Lung microvascular endothelial cell (primary cell): ENCODE measurements at places on chromosomes 1 and 21.

DNA sequence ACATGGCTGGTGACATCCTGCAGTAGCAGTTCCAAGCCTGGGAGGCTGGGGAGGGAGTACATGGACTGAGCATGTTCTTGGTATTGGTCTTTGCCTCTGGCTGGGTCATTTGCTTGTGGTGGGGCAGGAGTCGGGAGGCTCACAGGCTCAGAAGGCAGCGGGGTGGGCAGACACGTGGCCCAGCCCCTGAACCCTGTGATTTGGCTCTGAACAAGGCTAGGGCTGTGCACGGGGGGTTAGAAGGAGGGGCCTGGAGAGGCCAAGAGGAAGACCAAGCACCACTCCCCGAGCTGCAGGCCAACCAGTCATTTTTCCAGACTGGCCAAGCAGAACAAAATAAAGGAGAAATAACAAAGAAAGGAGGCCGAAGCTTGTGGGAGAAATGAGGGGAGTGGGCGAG lies 9.7 kb upstream of the PRELP start:
- DNase-seq: no peak

- DNase-seq: peak; percentile 40
Measured at GRCh38 chr1:12518931-12519692, 98.9 kb downstream of the DHRS3 start.

GRCh38 chr1:150111670-150112069 lies 38.0 kb upstream of the PLEKHO1 start:
- DNase-seq: no peak

DNA sequence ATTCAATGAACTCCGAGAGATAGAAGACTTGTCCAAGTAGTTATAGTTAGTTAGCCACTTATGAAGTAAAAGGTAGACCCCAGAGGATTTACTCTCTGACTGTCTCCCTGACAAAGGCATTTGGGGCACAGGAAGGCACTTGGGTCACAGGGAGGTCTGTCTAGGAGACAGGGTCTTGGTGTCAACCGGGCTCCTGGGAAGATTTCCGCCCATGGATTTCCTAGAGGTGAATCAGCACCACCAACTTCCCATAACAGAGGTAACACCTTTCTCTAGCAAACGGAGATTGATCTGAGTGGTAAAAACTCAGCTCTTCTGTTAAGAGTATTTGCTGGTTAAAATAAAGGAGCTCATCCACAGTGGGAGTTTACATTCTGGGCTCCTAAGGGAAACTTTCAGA lies 16.4 kb downstream of the CCN1 start:
- peak; percentile 39 for DNase-seq

- no peak for DNase-seq
Measured at GRCh38 chr1:151324390-151324930, 2.8 kb downstream of the PI4KB start.

- no peak for DNase-seq
Measured at GRCh38 chr1:32073299-32074229, 825 bp downstream of the TMEM39B start.

- no peak for DNase-seq
Measured at GRCh38 chr1:91803847-91804545, 82.0 kb downstream of the TGFBR3 start.

DNA sequence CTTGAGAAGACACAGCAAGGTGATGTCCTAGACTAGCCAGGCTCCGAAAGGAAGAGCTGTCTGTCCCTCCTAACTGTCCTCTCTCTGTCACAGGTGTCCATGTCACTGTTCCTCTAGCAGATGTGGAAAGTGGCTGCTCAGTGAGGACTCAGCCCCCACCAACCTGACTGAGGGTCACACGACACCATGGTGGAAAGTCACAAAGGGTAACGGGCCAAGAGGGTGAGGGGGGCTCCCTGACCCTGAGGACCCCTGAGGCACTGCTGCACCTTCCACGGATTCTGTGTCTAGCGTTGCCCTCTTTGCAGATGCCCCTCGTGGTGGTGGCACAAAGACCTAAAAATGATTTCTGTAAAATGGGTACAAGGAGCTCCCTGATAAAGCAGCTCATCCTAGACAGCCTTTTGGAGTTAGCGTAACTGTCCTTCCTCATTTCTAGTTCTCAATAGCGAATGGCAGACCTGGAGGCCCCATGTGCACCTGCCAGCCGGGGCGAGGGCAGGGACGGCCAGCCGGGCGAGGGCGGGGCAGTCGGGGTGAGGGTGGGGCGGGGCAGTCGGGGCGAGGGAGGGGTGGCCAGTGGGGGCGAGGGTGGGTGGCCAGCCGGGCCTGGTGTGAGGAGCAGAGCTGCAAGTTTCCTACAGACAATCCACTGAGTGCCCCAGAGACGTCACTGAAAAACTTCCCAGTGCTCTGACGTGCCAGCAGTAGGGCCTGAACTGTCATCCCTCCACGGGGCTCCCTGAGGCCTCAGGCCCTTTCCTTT lies 23.4 kb downstream of the POFUT2 start:
- DNase-seq: no peak

DNA sequence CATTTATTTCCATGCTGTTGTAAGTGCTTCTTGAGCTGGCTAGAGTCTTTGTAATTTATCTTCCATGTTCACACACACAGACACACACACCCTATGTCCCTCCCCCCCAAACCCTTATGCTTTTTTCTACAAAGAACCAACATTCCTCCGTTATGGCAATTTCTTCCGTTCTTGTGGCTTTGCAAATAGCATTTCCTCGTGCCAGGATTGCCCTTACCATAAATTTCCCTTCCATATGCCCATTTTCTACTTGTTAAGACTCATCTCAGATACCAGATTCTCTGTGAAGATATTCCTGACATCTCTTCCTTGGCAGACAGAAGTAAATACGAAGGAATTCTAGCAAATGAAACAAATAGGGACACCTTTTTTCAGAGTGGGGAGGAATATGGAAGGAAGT lies 26.0 kb downstream of the RALGPS2 start:
- no peak for DNase-seq

DNA sequence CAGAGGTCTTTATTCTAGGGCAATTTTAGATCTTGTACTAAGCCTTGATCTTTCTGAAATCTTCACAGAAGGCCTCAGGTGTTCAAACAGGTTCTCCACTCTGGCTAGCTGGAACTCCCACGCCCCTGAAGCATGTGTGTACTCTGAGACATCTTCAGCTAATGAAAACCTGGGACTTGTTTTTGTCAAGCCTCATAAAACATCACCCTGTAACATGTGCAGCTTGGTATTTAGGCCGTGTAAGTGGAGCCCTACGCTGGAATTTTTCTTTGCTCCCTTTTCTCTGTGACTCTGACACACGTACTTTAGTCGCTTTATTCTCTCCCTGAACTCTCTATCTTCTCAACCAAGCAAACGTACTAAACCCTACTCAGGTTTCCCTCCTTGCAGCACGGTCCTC lies 701.9 kb upstream of the ZP4 start:
- DNase-seq: no peak

- no peak for DNase-seq
Measured at GRCh38 chr1:110133436-110133835, 16.9 kb upstream of the SLC6A17 start.

DNA sequence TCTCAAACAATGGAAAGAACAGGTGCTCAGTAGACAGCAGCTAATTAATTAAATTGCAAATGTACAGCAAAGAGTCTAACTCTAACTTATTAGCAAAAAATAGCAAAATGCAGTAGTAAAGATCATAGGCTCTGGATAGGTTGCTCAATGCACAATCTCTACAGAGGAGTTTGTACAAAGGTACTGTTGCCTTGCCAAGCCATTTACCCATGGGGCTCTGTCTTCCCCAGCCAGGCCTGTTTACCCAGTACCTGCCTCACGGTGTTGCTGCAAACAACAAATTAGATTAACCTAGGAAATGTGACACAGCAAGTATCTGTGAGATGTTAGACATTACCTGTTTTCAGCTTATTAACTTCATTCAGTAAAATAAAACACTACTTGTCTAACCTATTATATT lies 222.0 kb downstream of the DENND1B start:
- no peak for DNase-seq

GRCh38 chr1:202569393-202570322 lies 140.6 kb downstream of the SYT2 start:
- DNase-seq: no peak

- no peak for DNase-seq
Measured at GRCh38 chr1:205518661-205519540, 14.4 kb downstream of the CDK18 start.

- no peak for DNase-seq
Measured at GRCh38 chr1:228440761-228441500, 24.3 kb upstream of the TRIM17 start.

GRCh38 chr1:234772345-234773147 lies 162.6 kb upstream of the IRF2BP2 start:
- DNase-seq: peak; percentile 48

DNA sequence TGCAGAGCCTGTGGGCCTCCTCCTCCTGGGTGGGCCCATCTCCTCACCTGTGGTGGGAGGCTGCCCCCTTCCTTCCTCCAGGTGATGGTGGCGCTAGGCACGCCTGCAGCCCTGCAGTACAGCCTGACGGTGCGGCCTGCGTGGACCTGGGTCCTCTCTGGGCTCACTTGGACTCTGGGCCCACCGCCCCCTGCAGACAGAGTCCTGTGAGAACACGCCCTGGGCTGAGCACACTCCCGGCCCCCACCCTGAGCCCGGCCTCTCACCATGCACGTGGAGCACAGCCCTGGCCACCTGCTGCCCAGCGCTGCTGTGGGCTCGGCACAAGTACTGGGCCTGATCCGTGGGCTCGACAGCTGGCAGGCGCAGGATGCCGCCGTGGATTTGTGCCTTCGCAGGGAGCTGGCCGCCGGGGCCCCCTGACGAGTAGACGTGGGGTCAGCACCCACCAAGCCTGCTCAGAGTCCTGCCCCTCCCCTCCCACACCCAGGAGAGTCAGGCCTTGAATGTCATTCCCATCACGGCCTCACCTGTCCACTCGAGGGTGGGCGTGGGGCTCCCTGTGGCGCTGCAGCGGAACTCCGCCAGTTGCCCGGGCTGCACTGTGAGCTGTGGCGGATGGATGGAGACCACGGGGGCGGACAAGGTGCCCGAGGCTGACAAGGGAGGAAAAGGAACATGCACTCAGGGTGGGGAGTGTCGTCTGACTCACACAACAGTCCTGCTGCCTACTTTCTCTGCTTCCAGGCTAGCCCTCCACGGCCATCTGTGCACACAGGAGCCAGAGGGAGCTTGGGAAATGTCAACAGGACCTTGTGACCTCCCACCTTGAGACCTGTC lies 43.4 kb downstream of the LDLRAD2 start:
- no peak for DNase-seq

DNA sequence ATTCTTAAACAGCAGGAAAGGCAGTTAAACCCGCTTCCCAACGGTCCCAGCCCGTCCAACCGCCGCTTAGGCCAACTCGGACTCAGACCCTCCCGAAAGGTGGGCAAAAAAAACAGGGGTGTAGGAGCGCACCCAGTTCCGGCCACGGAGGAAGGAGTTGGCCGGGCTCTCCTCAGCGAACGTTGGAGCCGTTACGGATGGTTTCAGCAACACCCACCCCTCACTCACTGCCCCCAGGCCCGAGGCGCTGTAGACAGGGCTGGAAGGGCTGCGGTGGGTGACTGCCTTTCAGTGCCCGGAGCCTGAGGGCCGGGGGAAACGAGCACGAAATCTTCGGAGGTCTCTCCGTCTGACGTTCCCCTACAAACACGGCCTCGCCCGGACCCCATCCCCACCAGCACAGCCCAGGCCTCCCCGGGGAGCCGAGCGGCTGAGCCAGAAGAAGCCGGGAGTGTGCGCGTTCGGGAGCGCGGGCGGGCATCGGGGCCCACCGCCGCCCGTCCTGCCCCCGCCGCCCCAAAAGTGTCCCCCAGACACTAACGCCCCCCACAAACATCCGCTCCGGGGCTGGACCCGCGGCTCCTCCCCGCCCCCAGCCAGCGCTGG lies 1.3 kb downstream of the KDM5B start:
- peak; percentile 19 for DNase-seq

DNA sequence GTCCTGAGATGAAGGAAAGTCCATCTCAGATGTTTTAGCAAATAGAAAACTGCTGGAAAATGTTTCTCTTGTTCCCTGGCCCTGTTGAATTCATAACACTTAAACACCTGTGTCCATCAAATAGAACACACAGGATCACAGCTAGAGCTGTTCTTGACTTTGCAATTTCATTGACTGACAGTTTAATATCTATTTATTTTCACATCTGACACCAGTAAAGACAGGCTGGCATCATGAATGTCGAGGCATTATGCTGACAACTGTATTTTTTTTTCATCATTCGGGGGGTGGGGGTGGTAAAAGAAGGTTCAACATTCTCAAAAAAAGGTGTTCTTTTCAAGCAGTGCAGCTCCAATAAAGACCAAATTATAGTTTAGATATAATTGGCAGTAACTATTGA lies 591.2 kb upstream of the PTBP2 start:
- no peak for DNase-seq

DNA sequence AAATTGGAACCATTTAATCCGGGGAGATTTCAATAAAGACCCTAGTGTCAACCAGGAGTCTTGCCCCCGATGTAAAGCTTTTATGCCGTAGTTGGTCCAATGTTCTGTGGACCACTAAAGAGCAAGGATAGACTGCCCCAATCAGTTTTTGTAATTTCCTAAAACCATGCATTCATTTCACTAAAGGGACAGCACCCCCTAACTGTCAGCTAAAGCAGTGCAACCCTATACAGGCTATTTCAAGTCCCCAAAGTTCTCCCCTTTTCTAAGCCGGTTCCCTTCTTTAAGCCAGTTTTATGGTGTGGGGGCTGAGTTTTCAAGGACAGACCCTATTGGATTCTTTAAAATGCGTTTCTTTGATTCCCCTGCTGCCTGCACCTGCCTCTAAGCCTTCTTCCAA lies 12.7 kb upstream of the PDPN start:
- no peak for DNase-seq

DNA sequence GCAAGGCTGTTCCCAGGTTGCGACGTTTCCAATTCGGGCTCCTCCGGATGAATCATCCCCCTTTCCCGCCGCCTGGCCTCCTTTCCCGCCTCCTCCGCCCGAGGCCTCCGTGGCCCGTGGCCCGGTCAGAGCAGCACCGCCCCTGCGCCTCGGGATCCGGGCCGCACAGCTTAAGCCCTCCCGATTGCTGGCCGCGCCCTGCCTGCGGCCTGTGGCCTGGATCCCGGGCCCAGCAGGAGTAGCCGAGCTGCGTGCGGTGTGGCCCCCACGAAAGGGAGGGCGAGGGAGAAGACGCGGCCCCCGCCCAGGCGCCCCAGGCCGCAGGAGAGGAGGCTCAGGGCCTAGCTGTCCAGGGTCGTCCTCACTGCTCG lies 1.0 kb downstream of the TMEM200B start:
- DNase-seq: no peak

GRCh38 chr1:157562515-157562914 lies 10.2 kb upstream of the FCRL5 start:
- DNase-seq: no peak

DNA sequence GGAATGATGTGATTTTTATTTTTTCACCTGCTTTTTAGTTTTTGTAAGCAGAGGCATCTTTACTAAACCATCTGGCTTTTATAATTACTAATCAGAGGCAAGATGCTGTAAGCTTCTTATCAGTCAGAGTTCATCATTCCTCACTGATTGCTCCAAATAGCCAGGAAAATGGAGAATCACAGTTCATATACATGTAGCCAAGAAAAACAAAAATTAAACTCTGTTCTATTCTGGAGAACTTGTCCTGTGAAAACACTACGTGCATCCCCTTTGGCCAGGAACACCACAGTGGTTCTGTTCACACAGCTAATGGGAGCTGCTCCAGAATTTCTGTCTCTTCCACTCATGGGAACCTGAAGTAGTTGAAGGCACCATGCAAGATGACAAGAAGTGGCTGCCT lies 725.5 kb upstream of the CHRM3 start:
- no peak for DNase-seq
